ENCODE measurements at places on chromosomes 2 and 18.
A peak's percentile ranks its signal among the peaks of the same experiment; 100 is the strongest.

DNA sequence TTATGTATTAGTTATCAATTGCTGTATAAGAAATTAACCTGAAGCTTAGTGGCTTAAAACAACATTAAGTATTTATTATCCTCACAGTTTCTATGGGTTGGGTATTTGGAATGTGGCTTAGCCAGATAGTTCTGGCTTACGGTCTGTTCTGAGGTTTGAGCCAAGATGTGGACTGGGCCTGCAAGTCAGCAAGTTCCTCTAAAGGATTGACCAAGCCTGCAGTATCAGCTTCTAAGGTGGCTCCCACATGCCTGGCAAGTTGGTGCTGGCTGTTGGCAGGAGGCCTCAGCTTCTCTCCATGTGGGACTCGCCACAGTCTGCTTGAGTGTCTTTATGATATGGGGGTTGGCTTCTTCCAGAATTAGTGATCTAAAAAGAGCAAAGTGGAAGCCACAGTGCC, 45.0 kb upstream of the TCF4 start:
- DNase-seq: no peak

- DNase-seq: no peak
These were observed 569.9 kb upstream of the LINC00305 start for GRCh38 chr18:64718808-64719207.

DNA sequence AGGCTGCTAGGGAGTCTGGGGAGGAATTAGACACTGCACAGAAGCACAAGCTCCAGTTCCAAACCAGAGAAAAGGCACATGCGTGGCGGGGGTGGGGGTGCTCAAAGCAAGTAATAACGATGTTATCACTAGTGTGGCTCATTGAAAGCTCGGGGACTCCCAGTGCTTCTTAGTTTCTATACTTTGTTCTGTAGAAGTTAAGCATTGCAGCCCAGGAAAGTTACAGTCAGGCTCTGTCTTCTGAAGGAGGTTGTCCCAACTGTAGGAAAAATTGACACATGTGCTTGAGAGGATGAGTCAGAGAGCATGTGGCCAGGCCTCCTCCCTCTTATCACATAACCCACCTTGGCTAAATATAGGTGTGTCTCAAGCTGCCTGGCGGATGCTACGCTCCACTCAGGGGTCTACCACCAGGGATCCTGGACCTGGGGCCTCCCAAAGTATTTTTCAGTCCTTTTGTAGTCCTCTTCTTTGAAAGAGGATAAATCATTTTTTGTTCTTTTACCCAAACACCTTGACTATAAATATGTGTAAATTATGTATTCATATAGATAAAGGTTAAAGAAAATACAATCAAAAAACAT, 3.8 kb downstream of the GALNT5 start:
- no peak for DNase-seq

GRCh38 chr2:22003270-22003669, 879.5 kb downstream of the TDRD15 start:
- DNase-seq: no peak

DNA sequence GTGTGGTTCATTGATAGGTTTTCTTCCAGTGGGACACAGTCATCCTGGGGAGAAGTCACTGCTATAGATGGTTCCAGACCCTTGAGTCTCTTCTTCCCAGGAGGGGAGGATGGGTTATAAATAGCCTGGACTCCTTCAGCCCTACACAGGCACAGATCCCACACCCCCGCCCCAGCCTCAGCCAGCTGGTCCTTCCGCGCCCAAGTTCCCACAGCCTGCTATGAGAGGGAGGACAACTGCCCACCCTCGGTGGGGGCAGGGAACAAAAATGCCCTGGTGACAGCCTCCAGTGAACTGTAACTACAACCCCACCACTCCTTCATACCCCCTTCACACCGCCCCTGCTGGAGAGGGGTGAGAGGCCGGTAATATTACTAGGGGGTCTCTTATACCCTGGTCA, 3.2 kb downstream of the ZBTB7C start:
- DNase-seq: no peak

GRCh38 chr2:11433822-11434221, 32.1 kb downstream of the E2F6 start:
- DNase-seq: no peak

- DNase-seq: no peak
These were observed 38.0 kb upstream of the NEDD4L start for GRCh38 chr18:58005885-58006523.

GRCh38 chr2:236796236-236796635, 226.6 kb downstream of the ACKR3 start:
- no peak for DNase-seq

- no peak for DNase-seq
These were observed 2.4 kb downstream of the NEU4 start for GRCh38 chr2:241811201-241811951.

GRCh38 chr2:47134386-47135090, 20.6 kb downstream of the STPG4 start:
- no peak for DNase-seq

DNA sequence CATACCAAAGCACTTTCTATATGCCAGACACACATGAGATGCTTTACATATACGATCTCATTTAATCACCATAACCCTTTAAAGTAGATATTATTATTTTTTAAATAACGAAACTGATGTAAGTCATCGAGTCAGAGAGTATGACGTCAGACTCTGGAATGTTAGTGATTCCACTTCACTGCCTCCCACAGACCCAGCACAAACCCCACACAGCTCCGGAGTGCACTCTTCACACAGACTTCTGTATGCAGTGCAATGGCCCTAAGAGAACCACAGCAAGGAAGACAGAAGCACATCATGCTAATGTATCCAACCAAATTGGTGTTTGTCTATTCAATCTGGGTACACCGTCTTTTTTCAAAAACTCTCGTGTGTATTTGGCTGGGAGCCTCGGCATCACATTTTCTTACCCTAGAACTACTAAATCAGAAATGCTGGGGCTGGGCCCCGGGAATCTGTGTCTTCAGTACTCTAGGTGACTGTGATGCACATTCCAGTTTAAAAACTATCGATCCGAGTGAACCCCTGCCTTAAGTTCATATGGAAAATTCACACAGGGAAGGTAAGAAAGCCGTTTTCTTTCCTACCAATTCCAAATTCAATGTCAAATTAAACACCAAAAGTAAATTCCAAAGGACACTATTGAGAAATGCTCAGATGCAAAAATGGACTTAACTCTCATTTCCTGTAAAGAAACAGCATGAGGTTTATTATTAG, 117.7 kb upstream of the ACVR1C start:
- DNase-seq: no peak

- DNase-seq: no peak
These were observed 104.4 kb upstream of the SLC39A10 start for GRCh38 chr2:195552581-195552980.

- DNase-seq: no peak
These were observed 41.1 kb downstream of the CDC42EP3 start for GRCh38 chr2:37630301-37630700.

DNA sequence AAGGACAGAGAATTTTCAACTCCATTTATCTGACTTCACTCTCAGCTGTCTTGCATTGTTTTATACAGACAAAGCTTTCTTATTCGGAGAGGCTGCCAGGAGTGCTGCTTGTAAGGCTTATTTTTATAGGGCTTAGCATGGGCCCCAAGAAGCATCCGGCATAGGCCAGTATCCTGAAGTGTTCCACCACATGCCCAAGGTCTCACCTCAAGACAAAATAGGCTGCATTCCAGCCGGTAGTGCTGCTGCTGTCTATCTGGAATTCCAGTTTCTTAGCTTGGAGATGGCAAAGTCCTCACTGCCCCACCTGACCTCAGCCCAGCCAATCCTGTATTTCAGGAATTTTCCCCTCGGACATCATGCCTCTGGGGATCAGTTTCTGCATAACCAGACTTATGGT, 47.6 kb upstream of the MCFD2 start:
- DNase-seq: no peak

GRCh38 chr2:80252294-80252986, 52.1 kb downstream of the LRRTM1 start:
- DNase-seq: no peak

DNA sequence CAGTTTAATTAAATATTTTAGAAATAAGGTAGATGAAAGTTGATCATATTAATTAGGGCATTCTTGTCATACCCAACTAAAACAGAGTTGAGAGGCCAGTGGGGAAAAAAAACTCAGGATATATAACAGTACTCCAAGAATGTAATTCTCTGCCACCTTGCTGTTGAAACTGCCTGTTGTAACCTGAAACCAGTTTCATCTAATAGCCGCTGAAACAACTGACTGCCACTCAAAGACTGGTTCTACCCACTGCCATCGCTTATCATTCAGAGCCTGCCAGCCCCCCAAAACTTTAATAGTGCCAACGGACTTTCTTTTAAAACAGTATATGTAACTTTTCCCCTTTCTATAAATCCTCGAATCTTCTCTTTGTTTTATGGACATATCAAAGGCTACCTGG, 37.7 kb upstream of the FSIP2 start:
- no peak for DNase-seq

DNA sequence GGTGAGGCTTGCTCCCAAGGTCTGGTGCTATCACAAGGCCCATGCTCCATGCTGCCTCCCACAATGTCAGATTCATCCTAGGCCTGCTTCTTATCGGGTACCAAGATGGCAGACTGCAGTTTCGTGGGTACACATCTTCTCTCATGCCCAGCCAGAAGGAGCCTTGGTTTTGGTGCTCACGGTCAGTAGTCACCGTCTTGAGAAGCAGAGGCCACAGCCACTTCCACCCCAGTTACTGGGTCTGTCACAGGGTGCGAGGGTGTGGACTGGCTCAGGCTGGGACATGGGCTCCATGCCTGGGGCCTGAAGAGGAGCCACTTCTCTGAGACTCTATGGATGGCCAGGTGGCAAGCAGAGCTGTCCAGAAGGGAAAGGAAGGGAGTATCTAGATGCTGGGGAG, 178.8 kb upstream of the HS6ST1 start:
- DNase-seq: peak; percentile 19

- no peak for DNase-seq
These were observed 539.4 kb downstream of the ZNF804A start for GRCh38 chr2:185137700-185138099.

GRCh38 chr2:163884416-163884815, 148.6 kb upstream of the FIGN start:
- no peak for DNase-seq

DNA sequence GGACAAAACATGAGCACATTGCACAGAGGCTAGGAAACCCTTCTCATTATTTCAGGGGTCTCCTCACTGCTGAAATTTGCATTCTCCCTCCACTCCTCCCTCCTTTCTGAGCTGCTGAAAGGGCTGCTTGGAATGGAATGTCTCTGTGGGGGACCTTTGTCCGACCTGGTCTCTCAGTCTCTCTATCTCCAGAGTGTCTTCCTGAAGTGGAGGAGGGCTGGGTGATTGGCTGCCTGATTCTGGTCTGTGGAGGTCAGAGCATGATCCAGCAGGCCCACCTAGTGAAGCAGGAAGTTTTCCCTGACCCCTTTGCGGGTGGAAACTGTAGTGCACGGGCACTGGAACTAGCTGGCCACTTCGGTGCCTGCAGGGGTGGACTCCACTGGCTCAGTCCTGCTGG, 560.5 kb upstream of the HS6ST1 start:
- peak; percentile 62 for DNase-seq

DNA sequence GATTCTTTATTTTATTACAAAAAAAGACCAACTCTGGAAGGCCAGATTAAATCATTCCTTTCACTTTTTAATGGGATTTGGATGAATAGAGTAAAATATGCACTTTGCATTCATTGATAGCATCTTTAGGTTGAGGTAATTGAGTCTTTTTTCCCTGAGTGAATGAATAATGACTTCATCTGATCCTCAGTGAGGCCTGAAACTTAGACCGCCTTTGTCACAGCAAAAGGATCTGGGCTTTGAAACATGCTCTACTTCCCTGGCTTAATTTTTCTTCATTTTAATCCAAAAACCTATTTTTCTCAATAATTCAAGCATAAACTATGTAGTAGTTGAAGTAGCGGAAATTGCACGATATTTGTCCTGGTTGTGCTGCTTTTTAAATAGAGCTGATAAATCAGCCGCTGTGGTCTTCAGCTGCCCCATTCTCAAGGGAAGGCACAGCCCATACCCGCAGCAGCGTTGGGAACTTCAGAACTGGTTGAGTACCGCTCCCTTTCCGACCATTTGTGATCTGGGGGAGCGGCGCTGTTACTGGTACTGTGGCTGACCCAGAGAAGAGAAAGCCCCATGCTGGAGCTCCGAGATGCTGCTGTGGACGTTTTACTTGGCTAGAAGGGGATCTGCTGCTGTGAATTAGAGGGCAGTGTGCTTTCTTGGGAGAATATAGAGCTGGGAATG, 145.3 kb upstream of the NFATC1 start:
- DNase-seq: no peak

DNA sequence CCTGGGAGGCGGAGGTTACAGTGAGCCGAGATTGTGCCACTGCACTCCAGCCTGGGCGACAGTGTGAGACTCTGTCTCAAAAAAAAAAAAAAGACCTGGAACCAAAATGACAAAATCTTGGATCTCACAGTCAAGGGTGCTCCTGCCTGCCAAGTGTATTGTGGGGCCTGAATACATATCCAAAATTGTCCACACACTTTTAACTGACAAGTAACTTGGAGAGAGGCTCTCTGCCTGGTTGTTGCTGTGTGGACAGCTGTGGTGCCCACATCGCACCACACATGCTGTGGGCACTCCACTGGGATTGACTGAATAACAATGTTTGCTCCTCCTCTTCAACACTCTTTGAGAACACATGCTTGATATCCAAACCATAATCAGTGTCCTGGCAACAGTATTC, 117.6 kb upstream of the REV1 start:
- DNase-seq: no peak

DNA sequence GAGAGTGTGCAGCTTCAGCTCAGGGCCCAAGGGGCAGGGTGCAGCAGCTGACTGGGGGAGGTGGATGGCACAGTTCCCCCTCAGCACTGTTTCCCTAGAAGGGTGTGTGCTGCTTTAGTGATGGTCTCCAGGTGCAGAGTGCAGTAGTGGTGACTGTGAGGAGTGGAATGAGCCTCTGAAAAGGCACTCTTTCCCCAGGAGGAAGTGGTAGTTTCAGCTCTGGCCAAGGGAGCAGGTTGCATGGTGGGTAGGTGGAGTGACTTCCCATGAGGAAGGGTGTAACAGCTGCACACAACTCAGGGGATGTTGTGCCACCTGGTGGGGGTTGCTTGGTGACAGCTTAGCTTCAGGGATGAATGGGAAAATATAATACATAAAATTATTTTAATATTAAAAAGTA, 251.5 kb upstream of the NXPH2 start:
- peak; percentile 46 for DNase-seq

GRCh38 chr18:63940008-63940407, 9.1 kb upstream of the HMSD start:
- no peak for DNase-seq

GRCh38 chr2:127293386-127293747, 577 bp downstream of the ERCC3 start:
- DNase-seq: no peak

GRCh38 chr2:175004730-175004979, 526 bp downstream of the CHN1 start:
- peak; percentile 67 for DNase-seq
